NCI-H526 treated with DMSO at 0.1 percent for 48 hours (cell line): ENCODE measurements at places on chromosomes 6 and 20.
A peak's percentile ranks its signal among the peaks of the same experiment; 100 is the strongest.

DNA sequence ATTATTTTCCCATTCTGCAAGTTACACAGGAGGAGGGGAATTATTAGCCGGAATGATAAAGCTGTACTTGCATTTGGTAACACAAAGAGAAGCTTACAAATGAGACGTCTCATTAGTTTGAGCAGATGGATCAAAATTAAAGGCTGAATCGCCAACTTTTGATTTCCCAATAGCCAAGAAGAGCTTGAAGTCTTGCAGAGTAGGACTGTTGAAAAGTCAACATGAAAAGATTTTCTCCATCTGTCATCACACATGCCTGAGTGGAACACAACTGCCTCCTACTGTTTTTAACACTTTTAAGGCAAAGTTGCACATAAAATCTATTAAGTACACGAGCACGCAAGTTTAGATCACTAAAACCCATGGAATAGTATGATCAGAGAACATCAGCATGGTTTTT is 176.2 kb downstream of the ASCC3 start:
- DNase-seq, result no peak

GRCh38 chr20:31830406-31830981 is 11.3 kb downstream of the MYLK2 start:
- DNase-seq, result no peak

GRCh38 chr20:8918145-8918544 is 150.7 kb upstream of the PLCB4 start:
- DNase-seq, result no peak

DNA sequence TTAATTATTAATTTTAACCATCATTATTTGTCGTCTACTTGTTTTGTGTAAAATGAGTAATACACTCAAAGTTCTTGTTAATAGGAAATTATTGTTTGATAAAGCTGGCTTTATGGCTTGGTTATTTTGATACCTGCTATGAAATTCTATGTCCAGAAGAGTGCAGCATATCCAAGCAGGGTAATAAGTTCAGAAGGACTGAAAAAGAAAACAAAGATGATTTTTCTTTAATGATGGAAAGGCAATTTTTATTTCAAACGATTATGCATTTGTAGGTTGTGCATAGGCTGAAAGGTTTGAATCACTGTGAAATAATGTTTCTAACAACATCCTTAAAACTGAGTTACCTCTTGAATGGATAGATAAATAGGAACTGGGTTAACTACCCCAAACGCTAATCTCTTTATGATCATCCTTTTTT is 1.4 kb upstream of the MAN1A1 start:
- DNase-seq, result peak; percentile 68

DNA sequence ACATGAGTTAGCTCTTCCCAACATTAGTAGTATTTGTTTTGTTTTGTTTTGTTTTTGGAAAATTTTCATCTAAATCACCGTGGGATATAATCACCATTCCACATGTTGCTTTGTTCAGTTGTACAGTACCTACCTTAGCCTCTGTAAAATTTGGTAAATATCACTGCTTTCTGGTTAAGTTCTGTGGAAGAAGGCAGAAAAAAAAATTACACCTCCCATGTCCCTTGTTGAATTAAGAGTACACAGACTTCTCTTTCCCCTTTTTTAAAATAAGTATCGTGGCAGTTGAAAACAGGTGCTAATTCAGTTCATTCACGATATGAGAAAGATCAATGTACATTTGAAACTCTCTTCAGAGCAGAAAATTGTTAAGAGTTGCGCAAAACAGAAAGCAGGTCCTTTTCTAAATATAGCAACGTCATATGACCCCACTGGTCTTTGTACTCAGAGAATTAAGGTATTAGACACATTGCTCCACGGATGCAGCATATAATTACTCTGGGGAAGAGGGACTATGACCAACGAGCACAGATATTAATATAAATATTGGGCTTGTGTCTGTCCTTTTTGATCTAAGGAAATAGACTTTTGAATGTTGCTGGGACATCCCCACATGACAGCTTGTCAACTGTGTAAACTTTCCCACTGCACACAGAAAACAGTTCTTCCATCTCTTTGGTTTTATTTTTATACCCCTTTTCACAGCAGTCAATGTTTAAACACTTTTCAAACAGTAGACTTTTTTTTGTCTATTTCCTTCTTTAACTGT is 58.6 kb upstream of the ZNF217 start:
- DNase-seq, result no peak

DNA sequence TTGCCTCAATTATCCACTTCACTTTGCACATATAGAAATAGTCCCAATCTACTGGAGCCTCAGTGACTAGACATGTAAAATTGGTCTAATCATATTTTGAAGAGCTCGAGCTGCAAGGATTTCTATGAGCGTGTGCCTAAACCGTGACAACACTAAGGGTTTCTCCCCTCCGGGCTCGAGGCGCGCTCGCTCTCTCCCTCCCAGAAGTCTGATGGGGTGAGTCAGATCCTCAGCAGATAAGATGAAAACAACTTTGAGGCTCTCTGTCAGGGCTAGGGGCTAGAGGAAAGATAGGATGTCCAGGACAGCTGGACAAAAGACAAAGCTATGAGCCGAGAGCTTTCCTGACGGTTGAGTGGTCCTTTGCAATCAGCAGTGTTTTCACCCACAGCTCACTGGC is 16.8 kb downstream of the GNAS-AS1 start:
- no peak for DNase-seq

DNA sequence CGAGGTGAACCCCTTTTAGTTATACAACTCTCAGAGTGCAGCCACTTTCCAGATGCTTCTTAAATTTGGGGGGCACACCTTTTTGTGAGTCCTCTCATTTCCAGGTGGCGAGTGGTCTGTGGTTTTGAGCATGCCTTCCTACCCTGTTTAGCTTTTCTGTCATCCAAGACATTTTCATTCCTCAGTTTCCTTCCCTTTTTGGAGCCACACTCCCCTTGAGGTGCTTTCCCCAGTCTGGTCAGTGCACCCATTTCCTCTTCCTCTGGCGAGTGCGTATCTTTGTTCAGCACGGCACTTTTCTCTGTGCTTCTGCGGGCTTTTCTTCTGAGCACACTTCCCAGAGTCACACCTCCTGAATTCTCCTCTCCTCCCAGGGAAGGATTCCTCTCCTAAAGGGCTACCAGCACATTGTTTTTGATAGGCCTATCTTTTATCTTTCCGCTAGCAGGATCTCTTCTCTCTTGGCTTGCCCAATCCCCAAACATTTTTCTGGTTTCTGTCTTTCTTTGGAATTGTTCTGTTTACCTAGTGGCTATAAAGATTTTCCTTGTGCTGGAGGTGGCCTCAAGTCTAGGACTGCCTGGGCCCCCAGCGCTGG is 1.4 kb downstream of the PHF20 start:
- DNase-seq, result no peak

- DNase-seq, result no peak
Measured at GRCh38 chr6:20906945-20907344, 372.7 kb downstream of the CDKAL1 start.

DNA sequence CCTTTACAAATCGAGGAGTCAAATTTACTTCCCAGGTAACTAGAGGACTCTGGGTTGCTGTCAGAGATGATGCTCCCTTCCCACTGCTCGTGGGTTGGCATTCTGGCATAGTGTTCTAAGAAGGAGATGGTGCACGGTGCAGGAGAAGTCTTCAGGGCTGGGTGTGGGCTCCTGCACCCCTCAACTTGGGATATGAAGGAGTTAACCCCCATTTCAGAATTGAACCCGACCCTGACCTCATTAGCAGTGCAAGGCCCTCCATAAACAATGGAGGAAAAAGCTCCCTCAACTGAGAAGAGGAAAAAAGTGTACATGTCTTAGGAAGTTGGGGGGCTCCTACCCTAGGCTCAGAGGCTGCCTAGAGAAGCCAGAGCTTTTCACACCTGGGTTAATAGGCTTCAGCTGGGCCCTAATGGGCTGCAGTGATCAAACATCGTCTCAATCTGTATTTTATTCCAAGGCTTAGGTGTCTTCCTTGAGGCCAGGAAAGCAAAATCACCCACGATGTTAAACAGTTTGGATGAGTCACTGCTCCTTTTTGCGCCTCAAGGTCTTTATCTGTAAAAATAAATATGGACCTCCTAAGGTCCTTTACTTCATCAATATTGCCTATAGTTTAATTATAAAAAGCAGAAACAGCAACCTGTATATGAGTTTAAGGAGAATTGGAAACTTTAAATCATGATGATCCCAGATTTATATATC is 29.4 kb downstream of the TFAP2B start:
- no peak for DNase-seq

- DNase-seq, result no peak
Measured at GRCh38 chr20:48126227-48126740, 341.0 kb upstream of the SULF2 start.

DNA sequence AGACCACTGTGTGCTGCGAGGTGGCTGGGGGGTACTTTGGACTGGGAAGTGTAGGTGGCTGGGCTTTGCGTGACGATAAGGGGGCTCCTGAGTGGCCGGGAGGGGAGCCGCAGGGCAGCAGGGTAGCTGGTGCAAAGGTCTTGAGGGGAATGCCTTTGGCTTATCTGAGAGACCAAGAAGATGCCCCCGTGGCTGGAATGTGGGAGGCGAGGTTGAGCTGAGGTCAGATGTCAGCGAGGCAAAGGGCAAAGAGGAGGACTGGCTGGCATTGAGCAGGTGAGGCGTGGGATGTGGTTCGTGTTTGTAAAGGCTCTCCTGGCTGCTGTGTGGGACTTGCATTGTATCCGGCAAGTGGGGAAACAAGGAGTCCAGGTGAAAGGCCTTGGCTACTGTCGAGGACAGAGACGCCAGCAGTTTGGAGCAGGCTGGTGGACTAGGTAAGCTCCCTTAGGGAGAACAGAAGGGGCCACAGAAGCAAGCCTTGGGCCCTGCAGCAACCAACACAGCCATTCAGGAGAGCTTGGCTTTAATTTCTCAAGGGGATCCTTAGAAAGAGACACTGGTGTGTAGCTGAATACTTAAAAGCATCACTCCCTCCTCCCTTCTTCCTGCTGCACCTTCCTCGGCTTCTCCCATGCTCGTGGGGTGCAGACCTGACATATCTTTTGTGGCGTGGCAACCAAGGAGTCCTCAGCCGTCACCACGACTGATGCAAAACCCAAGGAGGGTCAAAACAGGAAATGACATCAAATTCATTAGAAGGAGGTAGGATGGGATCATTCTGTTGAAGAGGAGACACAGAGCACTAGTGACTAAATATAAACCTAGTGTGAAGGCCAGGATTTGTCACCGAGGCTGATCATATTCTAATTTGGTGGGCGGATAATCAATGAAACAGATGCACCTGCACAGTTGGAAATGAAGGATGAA is 53.5 kb upstream of the ERVFRD-1 start:
- DNase-seq, result no peak

- no peak for DNase-seq
Measured at GRCh38 chr6:157556144-157556645, 175.2 kb downstream of the ZDHHC14 start.

DNA sequence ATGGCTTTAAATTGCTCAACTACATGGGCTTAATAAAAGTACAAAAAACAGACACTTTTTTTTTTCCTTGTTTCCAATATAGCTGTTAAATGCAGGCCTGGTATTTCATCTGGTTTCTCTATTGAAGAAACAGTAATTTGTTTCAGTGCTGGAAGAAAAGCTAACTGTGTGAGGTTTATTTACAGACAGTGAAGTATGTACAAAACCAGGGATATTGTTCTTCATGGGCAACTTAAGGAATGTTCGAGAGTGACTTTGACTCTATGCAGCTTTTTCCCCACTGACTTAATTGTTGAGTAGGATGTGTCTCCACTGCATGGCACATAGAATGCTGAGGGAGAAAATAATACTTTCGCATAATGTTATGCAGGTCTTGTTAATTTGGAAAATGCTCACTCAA is 31.0 kb upstream of the PRL start:
- no peak for DNase-seq

- DNase-seq, result peak; percentile 18
Measured at GRCh38 chr6:143734641-143735063, 56.9 kb downstream of the PHACTR2 start.
